Esophagus muscularis mucosa (tissue), 4 donors: ENCODE measurements at places on chromosomes 11 and 22. TPM values are rescaled to one million over a fixed set of nuclear protein-coding genes. Genes with fewer than 3 reads are reported as not detected.

CD3E gene
- total RNA-seq, result 2.8 TPM

DNA sequence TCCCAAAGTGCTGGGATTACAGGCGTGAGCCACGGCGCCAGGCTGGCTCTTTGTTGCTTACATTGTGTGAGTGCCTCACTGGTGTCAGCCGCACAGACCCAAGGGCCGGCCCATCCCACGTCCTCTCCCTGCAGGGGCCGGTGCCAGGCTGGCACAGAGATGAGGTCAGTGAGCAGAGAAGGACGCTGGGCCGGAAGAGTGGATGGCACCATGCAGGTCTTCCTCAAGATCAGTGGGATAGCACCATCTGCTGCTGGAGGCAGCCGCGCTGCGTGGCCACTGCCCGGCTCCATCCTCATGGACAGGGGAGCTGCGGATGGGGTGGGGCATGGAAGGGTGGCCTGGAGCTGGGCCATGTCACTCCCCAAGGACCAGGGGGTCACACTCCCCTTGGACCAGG is 22.0 kb upstream of the FGF4 start:
- no peaks in the 10 kb centered on the region for H3K4me1 ChIP-seq
- H3K4me3 ChIP-seq, result no peak overlapping the region
- H3K27me3 ChIP-seq, result no peaks in the 10 kb centered on the region
- no peak overlapping the region for H3K27ac ChIP-seq
- no peak for DNase-seq

- no peaks in the 10 kb centered on the region for H3K36me3 ChIP-seq
- H3K27ac ChIP-seq, result no peak overlapping the region
- H3K27me3 ChIP-seq, result no peaks in the 10 kb centered on the region
- H3K4me1 ChIP-seq, result no peaks in the 10 kb centered on the region
These were observed 84.5 kb downstream of the AASDHPPT start for GRCh38 chr11:106161775-106162634.

- no peak for DNase-seq
- peaks cover 13% of the 10 kb centered on the region for H3K4me1 ChIP-seq
- peaks cover 23% of the 10 kb centered on the region for H3K27me3 ChIP-seq
- H3K36me3 ChIP-seq, result no peaks in the 10 kb centered on the region
- no peak overlapping the region for H3K4me3 ChIP-seq
- H3K27ac ChIP-seq, result no peak overlapping the region
These were observed 3.7 kb downstream of the UPB1 start for GRCh38 chr22:24498824-24499223.

DNA sequence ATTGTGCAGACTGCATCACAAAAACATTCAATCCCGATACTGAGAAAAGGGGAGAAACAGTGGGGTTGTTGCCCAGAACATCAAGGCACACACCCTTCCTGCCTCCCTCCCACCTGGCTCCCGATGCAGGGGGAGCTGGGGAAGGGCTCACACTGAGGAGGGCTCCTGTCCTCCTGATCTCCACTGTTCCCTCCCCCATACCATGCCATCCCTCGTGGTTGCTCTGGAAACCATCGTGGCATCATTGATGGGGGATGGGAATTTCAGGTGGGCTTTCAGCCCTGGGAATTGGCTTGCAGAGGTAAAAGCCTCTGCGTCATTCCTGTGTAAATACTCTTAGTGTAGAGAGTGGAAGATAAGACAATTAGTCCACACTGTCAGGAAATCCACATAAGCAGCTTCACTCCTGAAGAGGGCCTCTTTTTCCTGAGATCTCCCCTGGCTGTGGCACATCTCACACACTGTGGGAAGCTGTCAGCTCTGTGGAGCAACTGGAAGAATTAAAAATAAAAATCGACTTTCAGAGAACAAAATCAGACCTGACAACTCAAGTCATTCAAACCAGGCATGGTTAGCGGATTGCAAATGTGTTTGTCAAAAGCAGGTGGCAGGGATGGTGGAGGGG is 176.0 kb downstream of the CHST1 start:
- H3K4me3 ChIP-seq, result no peak overlapping the region
- H3K27ac ChIP-seq, result no peak overlapping the region
- H3K36me3 ChIP-seq, result no peaks in the 10 kb centered on the region
- no peaks in the 10 kb centered on the region for H3K27me3 ChIP-seq
- no peak for DNase-seq

GRCh38 chr22:48092866-48093265 is 1330.4 kb downstream of the TBC1D22A start:
- H3K36me3 ChIP-seq, result no peaks in the 10 kb centered on the region
- no peak overlapping the region for H3K27ac ChIP-seq
- no peak overlapping the region for H3K4me3 ChIP-seq
- no peak for DNase-seq
- H3K4me1 ChIP-seq, result peaks cover 20% of the 10 kb centered on the region

OR52B4 gene
- not detected for total RNA-seq

DNA sequence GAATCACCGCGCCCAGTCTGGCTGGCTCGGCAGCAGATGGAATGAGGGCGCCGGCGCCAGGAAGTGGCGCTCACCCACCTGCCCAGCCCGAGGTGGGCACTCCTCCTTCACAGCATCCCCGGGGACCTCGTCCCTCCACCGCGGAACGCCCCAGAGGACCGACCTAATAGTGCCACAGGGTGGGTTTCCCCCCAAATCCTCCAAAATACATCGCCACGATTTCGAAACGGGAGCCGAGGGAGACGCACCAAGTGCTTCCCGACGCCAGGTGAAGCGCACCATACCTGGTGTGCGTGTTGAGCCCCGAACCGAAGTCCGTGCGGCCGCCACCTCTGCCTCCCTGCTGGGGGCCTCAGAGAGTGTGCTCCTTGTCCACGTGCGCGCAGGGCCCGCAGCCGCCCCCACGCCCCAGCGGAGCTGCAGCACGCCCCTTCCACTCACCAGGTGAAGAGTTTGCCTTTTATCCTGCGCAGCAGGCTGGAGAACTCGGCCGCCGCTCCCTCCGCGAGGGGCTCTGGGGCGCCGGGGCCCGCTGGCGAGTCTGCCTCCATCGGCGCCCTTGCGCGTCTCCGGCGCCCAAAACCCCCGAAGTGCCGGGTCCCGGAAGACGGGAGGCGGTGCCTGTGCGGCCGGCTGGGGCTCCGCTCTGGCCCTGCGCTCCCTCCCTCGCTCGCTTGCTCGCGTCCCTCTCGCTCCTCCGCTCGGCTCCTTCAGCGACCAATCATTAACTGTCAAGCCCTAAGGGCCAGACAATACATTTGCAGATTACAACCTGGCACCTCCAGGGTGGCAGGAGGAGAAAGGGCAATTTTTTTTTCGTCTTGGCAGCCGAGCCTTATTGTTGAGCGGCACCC is at the start of gene SLC35F2:
TSS of gene SLC35F2 (minus strand) at position 571 of the 854 bp plus-strand sequence. CDS start at position 551, 20 bp downstream.
- H3K36me3 ChIP-seq, result no peaks in the 10 kb centered on the region
- H3K4me3 ChIP-seq, result peak within 1 kb of the TSS; percentile 80
- DNase-seq, result no peak

TRPM5 gene
- total RNA-seq, result not detected

- no peak for DNase-seq
- H3K36me3 ChIP-seq, result no peaks in the 10 kb centered on the region
- H3K27me3 ChIP-seq, result no peaks in the 10 kb centered on the region
- no peaks in the 10 kb centered on the region for H3K4me1 ChIP-seq
These were observed 117.6 kb downstream of the LDLRAD3 start for GRCh38 chr11:36061471-36061870.

- DNase-seq, result no peak
- H3K4me1 ChIP-seq, result peaks cover 7% of the 10 kb centered on the region
- H3K27ac ChIP-seq, result no peak overlapping the region
- no peaks in the 10 kb centered on the region for H3K36me3 ChIP-seq
These were observed 11.5 kb downstream of the P2RX3 start for GRCh38 chr11:57349491-57350274.

GRCh38 chr11:83170865-83171264 is 13.9 kb downstream of the PCF11 start:
- H3K36me3 ChIP-seq, result peaks cover 85% of the 10 kb centered on the region
- H3K27ac ChIP-seq, result no peak overlapping the region
- DNase-seq, result no peak
- peak overlapping the region; percentile 12 for H3K4me3 ChIP-seq
- peaks cover 66% of the 10 kb centered on the region for H3K4me1 ChIP-seq

GAB4 gene
- not detected for total RNA-seq

GRCh38 chr11:255176-255575 is 18.4 kb downstream of the PSMD13 start:
- H3K27me3 ChIP-seq, result no peaks in the 10 kb centered on the region
- no peak overlapping the region for H3K27ac ChIP-seq
- no peaks in the 10 kb centered on the region for H3K4me1 ChIP-seq
- no peak for DNase-seq

C11orf87 gene
- not detected for total RNA-seq

DNA sequence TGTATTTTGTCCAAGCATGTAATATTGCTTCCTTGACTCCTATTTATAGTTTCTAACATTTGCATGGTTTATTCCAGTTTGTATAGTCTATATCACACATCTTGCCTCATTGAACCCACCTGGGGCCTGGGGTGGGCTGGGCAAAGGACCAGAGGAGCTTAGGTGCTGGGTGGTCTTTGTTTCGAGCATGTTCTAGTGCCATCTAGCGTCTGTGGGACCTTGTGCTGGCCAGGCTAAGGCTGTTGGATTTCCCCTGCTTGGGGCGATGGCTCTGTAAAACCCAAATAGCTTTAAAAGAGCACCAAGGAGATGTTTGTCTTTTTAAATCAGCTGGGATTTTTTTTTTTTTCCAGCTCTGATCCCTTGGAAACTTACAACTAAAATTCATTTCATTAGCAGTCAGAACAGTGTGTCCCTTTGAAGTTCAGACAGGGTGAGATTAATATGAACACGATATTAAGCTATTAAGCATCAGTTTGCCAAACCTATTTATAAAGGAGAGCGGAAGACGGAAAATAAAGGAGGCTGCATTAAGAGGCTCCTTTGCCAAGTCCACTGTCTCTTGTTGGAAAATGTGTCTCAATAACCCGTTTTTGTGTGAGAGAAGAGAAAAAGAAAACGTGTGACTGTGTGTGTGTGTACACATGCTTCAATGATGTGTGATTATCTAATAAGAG is 157.4 kb downstream of the COMMD9 start:
- no peak for DNase-seq
- H3K4me3 ChIP-seq, result no peak overlapping the region
- no peaks in the 10 kb centered on the region for H3K36me3 ChIP-seq

- no peaks in the 10 kb centered on the region for H3K27me3 ChIP-seq
- peaks cover 29% of the 10 kb centered on the region for H3K4me1 ChIP-seq
- H3K4me3 ChIP-seq, result no peak overlapping the region
- H3K36me3 ChIP-seq, result peaks cover 62% of the 10 kb centered on the region
- no peak overlapping the region for H3K27ac ChIP-seq
These were observed 12.1 kb upstream of the APOA1 start for GRCh38 chr11:116849486-116849885.

DNA sequence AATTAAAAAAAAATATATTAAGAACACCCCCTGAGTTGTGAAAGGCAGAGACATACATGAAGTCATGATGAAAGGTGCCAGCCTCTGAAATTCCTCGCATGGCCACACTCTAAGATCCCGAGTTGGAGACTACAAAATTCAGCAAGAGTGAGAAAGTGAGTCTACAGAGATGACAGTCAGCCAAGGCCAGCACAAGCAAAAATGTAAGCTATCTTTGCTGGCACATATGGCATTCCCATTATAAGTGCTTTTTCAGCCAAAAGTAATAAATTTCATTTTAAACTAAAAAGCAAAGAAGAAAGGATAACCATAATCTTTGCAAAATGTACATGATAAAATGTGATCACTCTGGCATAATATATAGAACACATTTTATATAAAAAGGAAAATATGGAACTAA is 40.6 kb downstream of the FANCF start:
- H3K4me3 ChIP-seq, result no peak overlapping the region
- H3K4me1 ChIP-seq, result no peaks in the 10 kb centered on the region
- H3K36me3 ChIP-seq, result no peaks in the 10 kb centered on the region
- no peak for DNase-seq
- no peak overlapping the region for H3K27ac ChIP-seq
- peaks cover 2% of the 10 kb centered on the region for H3K27me3 ChIP-seq

DNA sequence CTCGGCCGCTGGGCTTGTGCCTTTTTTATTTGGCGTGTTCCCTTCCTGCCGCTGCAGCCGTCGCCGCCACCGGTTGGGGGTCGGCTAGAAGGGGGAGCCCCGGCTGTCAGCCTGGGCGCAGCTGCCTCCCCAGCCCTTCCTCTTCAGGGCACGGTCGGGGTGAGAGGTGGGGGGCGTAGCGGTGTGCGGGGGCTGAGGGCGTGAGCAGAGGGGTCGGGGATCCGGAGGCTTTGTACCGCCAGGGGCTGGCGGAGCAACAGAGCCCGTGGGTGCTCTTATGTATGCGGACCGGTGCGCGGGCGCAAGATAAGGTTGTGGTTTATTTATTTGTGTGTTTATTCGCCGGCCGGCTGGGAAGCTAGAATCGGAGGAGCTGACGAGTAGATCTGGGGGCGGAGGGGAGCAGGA is 477 bp downstream of the ZBTB16 start:
- H3K27ac ChIP-seq, result peak overlapping the region; percentile 98
- no peak for DNase-seq
- H3K36me3 ChIP-seq, result peaks cover 32% of the 10 kb centered on the region
- H3K27me3 ChIP-seq, result no peaks in the 10 kb centered on the region

- H3K27me3 ChIP-seq, result no peaks in the 10 kb centered on the region
- H3K27ac ChIP-seq, result no peak overlapping the region
- H3K4me1 ChIP-seq, result no peaks in the 10 kb centered on the region
These were observed 336.7 kb downstream of the LUZP2 start for GRCh38 chr11:24833573-24833972.

CNTN5 gene
- total RNA-seq, result not detected

MRPL17 gene
- 19.7 TPM for total RNA-seq

- no peak overlapping the region for H3K27ac ChIP-seq
- H3K36me3 ChIP-seq, result no peaks in the 10 kb centered on the region
- DNase-seq, result peak; percentile 66
- no peaks in the 10 kb centered on the region for H3K4me1 ChIP-seq
- H3K4me3 ChIP-seq, result no peak overlapping the region
These were observed 538.4 kb downstream of the TBC1D22A start for GRCh38 chr22:47300698-47301405.

- peak overlapping the region; percentile 28 for H3K27ac ChIP-seq
- H3K36me3 ChIP-seq, result no peaks in the 10 kb centered on the region
- peaks cover 99% of the 10 kb centered on the region for H3K4me1 ChIP-seq
- DNase-seq, result no peak
- H3K4me3 ChIP-seq, result no peak overlapping the region
These were observed 23.8 kb downstream of the CD44 start for GRCh38 chr11:35162745-35163144.

- no peaks in the 10 kb centered on the region for H3K36me3 ChIP-seq
- no peak overlapping the region for H3K4me3 ChIP-seq
- H3K27ac ChIP-seq, result peak overlapping the region; percentile 48
- no peak for DNase-seq
- H3K27me3 ChIP-seq, result no peaks in the 10 kb centered on the region
- H3K4me1 ChIP-seq, result peaks cover 24% of the 10 kb centered on the region
These were observed 46.9 kb upstream of the OR4B1 start for GRCh38 chr11:48169717-48170116.

- peak overlapping the region; percentile 23 for H3K4me3 ChIP-seq
- H3K4me1 ChIP-seq, result peaks cover 100% of the 10 kb centered on the region
- peak overlapping the region; percentile 94 for H3K27ac ChIP-seq
- no peak for DNase-seq
- H3K27me3 ChIP-seq, result no peaks in the 10 kb centered on the region
These were observed 36.2 kb downstream of the IGHMBP2 start for GRCh38 chr11:68939583-68940555.

GRCh38 chr11:103581760-103582159 is 454.7 kb upstream of the DDI1 start:
- H3K36me3 ChIP-seq, result no peaks in the 10 kb centered on the region
- no peaks in the 10 kb centered on the region for H3K27me3 ChIP-seq
- no peak overlapping the region for H3K27ac ChIP-seq
- no peak overlapping the region for H3K4me3 ChIP-seq

KCTD14 gene
- 1.5 TPM for total RNA-seq
